ENCODE measurements at places on chromosomes 13 and 19.

GRCh38 chr19:511101-511851 is 4.0 kb downstream of the TPGS1 start:
- peak; percentile 63 for DNase-seq

GRCh38 chr13:106507560-106508274 is 27.7 kb downstream of the EFNB2 start:
- no peak for DNase-seq

DNA sequence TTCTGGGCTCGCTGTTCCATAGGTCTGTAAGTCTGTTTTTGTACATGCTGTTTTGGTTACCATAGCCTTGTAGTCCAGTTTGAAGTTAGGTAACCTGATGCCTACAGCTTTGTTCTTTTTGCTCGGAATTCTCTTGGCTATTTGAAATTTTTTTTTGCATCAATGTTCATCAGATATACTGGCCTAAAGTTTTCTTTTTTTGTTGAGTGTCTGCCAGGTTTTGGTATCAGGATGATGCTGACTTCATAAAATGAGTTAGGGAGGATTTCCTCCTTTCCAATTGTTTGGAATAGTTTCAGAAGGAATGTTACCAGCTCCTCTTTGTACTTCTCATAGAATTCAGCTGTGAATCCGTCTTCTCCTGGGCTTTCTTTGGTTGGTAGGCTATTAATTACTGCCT is 397.8 kb upstream of the HTR2A start:
- DNase-seq: no peak

GRCh38 chr19:40465025-40465556 is 454 bp downstream of the BLVRB start:
- no peak for DNase-seq

DNA sequence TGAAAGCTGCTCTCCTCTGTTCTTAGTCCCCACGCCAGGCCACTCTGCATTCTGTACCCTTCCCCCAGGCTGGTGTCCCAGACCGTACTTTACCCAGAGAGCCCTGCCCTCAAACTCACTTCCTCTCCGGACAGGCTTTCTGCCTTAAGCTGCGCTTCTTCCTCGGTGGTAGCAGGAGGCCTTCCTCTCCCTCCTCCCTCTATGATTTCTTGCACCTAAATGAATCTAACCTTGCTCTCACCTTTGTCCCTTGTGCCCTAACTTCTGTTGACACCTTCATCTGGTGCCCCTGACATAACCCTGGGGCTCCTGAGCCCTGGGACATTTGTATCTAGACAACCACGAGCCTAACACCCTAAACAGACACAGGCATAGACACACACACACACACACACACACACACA is 29.6 kb upstream of the CEACAM21 start:
- DNase-seq: no peak

DNA sequence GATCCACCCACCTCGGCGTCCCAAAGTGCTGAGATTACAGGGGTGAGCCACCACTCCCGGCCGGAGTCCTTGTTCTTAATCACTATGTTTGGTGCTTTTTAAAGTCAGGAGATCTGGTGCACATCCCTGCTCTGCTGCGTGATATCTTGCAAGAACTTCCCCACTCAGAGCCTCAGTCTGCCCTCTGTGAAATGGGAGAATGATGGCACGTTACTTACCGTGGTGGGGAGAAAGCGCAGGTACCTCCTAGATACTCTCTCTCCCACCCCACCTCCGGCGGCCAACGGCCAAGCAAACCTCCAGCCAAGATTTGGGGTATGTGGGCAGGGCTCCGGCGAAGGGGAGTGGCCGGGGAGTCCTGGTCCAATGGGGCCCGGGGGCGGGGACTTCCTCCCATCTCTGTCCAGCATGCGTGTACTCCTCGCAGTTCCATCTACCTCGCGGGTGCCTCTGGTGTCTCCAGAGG is at the start of gene RYR1:
TSS of gene RYR1 (plus strand) at position 424 of the 466 bp plus-strand sequence. CDS start 139 bp downstream, outside the sequence.
- peak; percentile 35 for DNase-seq

- no peak for DNase-seq
Observed at GRCh38 chr19:46068345-46069258, 27.8 kb upstream of the IGFL4 start.

DNA sequence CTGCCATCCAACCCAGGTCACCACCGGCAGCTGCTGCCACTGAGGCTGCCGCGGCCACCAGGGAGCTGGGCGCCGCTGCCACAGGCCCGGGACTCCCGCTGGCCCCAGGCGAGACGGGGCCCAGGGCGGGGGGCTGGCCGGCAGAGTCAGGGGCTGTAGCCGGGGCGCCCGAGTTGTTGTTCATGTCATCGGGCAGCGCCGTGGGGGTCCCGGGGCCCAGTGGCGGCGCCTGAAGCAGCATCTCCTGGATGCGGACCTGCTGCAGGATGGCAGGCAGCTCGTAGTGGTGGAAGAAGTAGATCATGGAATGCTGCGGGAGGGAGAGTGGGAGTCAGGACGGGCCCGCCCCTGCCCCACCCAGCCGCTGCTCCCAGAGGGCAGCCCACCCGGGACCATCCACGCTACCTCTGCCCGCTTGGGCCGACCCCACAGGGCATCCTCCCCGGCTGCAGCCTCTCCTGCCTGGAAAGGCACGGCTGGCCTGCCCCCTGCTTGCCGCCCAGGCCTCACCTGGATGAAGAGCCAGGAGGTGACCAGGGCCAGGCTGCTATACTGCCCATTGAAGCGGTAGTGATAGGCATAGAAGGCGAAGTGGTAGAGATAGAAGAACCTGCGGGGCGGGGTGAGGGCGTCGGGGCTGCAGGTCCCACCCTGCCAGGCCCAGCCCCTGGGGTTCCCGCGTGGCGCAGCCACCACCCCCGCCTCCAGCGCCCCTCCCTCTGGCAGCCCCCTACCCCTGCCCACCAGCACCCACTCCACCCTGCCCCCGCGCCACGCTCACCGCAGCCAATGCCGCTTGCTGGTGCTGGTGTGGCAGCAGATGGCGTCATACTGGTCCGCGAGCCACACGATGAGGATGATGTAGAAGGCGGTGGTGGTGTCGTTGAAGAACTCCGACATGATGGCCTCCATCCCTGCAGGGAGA is 10.1 kb downstream of the TMEM259 start:
- DNase-seq: no peak

- DNase-seq: no peak
Observed at GRCh38 chr13:41785402-41786172, 175.3 kb downstream of the VWA8 start.

DNA sequence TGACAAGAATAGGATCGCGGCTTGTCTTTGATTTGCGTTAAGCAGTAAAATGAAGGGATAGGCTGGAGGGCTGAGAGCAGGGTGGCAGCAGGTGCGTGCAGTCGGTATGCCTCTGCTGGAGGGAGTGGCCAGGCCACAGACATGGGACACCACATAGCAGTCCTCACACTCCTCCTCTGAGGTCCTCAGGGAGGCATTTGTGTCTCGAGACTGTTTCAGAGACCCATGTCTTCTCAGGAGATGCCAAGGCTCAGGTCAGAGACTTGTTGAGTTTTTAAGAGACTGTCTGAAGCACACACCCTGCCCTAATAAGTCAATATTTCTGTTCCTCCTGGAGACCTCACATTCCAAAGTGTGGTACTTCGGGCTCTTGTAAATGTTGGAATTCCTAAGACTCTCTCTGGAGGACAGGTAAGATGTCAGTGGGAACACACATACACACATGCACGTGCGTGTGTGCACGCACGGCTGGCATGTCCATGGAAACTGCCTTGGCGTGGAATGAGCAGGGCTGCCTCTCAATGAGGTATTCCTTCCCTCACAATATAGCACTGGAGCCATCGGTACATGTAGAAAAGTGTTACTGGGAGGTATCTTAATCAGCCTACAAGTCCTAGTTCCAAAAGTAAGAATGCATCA is 46.4 kb downstream of the COL4A2 start:
- DNase-seq: no peak

GRCh38 chr19:54154603-54155345 is 4.7 kb downstream of the LENG1 start:
- no peak for DNase-seq

GRCh38 chr19:46066471-46066870 is 25.7 kb upstream of the IGFL4 start:
- DNase-seq: no peak

DNA sequence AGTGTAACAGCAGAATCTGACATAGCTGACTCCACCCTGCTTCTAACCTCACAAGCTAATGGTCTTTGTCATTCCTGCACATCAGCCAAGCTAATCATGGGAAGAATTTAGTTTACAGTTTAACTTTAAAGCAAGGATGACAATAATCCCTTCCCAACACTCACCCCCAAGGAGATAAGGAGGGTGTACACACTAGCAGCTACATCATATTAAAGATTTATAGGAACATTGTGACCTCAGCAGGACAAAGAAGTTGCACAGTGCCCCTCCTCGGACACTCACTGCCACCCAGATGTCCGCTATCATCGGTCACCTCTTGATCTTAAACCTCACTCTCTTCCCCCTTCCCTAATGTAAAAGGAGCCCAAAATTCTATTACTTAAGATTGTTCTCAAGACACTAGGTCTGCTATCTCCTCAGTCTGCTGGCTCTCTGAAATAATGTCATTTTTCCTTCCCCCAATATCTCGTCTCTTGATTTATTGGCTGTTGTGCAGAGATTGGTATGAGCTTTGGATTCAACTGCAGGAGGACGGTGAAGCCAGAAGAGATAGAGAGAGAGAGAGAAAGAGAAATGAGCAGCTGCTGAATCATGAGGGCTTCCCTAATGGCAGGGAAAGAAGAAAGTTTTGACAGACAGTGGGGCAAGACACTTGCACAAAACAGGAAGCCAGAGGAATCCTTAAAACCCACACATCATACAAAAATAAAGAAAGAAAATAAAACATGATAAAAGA is 17.5 kb upstream of the FFAR2 start:
- DNase-seq: no peak

- no peak for DNase-seq
Observed at GRCh38 chr13:79194272-79194671, 211.8 kb downstream of the RBM26 start.
